T-cell (primary cell): ENCODE measurements at places on chromosomes 13 and 19. TPM values are rescaled to one million over a fixed set of nuclear protein-coding genes. Genes with fewer than 3 reads are reported as not detected.

GRCh38 chr19:5103061-5103701 is 134.3 kb downstream of the KDM4B start:
- H3K27me3 ChIP-seq = no peaks in the 10 kb centered on the region
- no peak overlapping the region for H3K27ac ChIP-seq

DNA sequence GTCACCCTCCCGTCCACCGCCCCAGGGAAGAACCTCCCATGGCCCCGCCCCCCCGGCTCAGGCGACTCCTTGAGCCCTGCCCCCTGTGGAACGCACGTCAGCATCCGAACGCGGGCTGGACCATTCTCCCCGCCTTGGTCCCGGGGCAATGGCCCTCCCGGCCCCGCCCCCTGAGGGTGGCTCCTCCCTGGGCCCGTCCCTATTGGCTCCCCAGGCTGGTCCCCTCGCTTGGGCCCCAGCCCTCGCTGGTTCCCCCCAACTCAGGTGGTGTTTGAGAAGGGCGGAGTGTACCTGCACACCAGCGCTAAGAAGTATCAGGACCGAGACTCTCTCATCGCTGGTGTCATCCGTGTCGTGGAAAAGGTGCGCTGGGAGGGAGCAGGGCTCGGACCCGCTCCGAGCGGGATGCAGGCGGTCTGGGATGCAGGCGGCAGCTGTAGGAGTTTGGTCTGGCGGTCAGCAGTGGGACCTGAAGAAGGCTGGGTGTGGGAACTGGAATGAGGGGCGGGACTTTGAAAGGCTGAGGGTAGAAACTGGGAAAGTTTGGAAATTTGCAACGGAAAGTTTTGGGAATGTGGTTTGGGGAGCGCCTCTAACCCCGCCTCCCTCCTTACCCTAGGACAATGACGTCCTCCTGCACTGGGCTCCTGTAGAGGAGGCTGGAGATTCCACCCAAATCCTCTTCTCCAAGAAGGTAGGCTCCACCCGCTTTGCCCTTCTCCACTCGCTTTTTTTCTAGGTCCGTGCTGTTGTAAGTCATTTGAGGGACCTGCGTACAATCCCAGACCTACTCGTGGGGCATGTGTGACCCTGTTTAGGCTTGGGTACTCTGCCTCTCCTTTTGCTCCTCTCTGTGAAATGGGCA is 609 bp downstream of the TBC1D17 start:
- no peaks in the 10 kb centered on the region for H3K27me3 ChIP-seq
- H3K36me3 ChIP-seq = peaks cover 17% of the 10 kb centered on the region
- peak overlapping the region; percentile 99 for H3K27ac ChIP-seq
- DNase-seq = peak; percentile 95
- peak overlapping the region; percentile 68 for H3K4me3 ChIP-seq
- H3K4me1 ChIP-seq = peaks cover 10% of the 10 kb centered on the region

- peaks cover 22% of the 10 kb centered on the region for H3K4me1 ChIP-seq
- no peak for DNase-seq
- peaks cover 2% of the 10 kb centered on the region for H3K36me3 ChIP-seq
- no peaks in the 10 kb centered on the region for H3K27me3 ChIP-seq
Measured at GRCh38 chr13:52650731-52651130, 1.9 kb upstream of the SUGT1 start.

GRCh38 chr19:17263712-17264640 is 569 bp downstream of the USHBP1 start:
- peaks cover 15% of the 10 kb centered on the region for H3K4me1 ChIP-seq
- DNase-seq = no peak
- H3K27me3 ChIP-seq = no peaks in the 10 kb centered on the region
- no peak overlapping the region for H3K27ac ChIP-seq
- H3K4me3 ChIP-seq = no peak overlapping the region

GRCh38 chr19:10802479-10802878 is 33.5 kb downstream of the TMED1 start:
- no peaks in the 10 kb centered on the region for H3K4me1 ChIP-seq
- no peaks in the 10 kb centered on the region for H3K27me3 ChIP-seq
- no peak for DNase-seq
- H3K36me3 ChIP-seq = peaks cover 31% of the 10 kb centered on the region
- H3K4me3 ChIP-seq = no peak overlapping the region

DNA sequence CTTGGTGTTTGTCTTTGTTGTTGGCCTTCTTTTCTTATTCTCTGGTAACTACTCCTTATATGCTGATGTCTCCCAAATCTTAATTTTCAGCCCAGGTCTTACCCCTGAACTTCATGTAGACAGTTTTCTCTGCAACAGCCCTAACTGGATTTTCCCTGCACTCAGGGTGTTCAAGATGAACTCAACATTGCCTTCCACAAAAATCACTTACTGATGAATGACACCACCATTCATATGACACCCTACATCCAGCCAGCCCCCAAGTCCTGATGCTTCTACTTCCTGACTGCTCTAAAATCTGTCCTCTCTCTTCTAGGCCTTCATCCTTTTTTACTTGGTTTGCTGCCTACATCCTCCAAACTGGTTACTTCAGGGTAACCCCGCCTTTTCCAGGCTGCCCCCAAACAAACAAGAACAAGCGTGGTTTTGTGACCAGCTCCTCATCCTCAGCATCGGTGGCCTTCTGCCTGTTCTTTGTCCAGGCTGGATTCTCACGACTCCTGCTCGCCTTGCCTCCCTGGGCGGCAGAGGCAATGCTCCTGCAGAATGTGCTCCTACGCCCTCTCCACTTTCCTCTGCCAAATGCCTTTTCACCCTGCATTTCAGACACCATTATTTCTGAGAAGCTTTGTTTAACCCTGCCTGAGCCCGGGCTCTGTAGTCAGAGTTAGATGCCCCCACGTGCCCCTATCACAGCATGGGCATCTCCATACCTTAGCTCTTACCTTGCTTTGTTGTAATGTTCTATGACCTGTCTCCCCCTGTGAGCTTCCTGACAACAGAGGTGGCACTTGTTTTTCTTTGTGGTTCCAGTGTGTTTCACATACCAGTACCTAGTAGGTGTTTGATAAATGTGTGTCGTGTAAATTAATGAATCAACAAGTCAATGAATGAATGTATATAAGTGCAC is 61.8 kb downstream of the WDFY2 start:
- H3K27ac ChIP-seq = peak overlapping the region; percentile 96
- no peak for DNase-seq
- H3K36me3 ChIP-seq = no peaks in the 10 kb centered on the region
- no peak overlapping the region for H3K4me3 ChIP-seq
- no peaks in the 10 kb centered on the region for H3K27me3 ChIP-seq

DNA sequence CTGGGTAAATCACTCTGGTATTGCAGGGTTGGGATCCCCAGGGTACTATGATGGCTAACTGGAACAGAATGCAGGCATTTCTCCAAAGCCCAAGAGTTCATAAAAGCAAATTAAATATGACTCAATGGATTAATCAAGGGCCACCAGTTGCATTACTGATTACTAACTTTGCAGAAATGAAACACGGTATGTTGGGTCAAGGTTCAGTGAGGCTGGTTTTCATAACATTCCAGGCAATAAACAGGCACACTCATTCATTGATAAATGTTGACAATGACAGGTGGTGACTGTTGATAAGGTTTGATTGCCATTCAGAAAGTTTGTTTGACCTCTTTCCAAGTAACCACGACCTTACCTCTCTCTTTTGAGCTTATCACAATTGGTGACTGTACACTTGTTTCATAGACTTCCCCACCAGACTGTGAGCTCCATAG is 506 bp upstream of the AP1M1 start:
- H3K27me3 ChIP-seq = no peaks in the 10 kb centered on the region
- H3K36me3 ChIP-seq = peaks cover 26% of the 10 kb centered on the region
- no peak for DNase-seq
- H3K4me3 ChIP-seq = peak overlapping the region; percentile 93

DNA sequence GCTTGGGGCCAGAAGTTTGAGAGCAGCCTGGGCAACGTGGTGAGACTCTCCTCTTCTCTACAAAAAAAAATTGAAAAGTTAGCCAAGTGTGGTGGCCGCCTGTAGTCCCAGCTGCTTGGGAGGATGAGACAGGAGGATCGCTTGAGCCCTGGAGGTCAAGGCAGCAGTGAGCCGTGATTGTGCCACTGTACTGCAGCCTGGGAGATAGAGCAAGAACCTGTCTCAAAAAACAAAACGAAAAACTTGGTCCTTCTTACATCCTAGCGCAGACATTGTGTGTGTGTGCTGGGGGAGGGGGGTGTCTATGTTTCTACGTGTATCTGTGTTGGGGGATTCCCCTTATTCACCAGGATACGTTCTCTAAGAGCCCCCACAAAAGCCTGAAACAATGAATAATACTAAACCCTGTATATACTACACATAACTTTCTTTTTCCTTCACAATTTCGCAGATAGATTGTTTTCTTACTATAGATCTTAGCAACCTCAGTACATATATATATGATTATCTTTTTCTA is 7.9 kb downstream of the AXL start:
- no peaks in the 10 kb centered on the region for H3K36me3 ChIP-seq
- H3K4me1 ChIP-seq = peaks cover 12% of the 10 kb centered on the region
- peak overlapping the region; percentile 87 for H3K4me3 ChIP-seq
- no peak for DNase-seq
- no peaks in the 10 kb centered on the region for H3K27me3 ChIP-seq

- H3K36me3 ChIP-seq = no peaks in the 10 kb centered on the region
- H3K27ac ChIP-seq = no peak overlapping the region
- no peaks in the 10 kb centered on the region for H3K27me3 ChIP-seq
- H3K4me1 ChIP-seq = peaks cover 4% of the 10 kb centered on the region
- DNase-seq = no peak
Measured at GRCh38 chr13:113448545-113448884, 4.8 kb downstream of the ADPRHL1 start.

- no peak overlapping the region for H3K4me3 ChIP-seq
- H3K4me1 ChIP-seq = peaks cover 8% of the 10 kb centered on the region
- no peaks in the 10 kb centered on the region for H3K36me3 ChIP-seq
- H3K27me3 ChIP-seq = no peaks in the 10 kb centered on the region
- DNase-seq = no peak
Measured at GRCh38 chr13:30675717-30676116, 58.0 kb downstream of the USPL1 start.

DNA sequence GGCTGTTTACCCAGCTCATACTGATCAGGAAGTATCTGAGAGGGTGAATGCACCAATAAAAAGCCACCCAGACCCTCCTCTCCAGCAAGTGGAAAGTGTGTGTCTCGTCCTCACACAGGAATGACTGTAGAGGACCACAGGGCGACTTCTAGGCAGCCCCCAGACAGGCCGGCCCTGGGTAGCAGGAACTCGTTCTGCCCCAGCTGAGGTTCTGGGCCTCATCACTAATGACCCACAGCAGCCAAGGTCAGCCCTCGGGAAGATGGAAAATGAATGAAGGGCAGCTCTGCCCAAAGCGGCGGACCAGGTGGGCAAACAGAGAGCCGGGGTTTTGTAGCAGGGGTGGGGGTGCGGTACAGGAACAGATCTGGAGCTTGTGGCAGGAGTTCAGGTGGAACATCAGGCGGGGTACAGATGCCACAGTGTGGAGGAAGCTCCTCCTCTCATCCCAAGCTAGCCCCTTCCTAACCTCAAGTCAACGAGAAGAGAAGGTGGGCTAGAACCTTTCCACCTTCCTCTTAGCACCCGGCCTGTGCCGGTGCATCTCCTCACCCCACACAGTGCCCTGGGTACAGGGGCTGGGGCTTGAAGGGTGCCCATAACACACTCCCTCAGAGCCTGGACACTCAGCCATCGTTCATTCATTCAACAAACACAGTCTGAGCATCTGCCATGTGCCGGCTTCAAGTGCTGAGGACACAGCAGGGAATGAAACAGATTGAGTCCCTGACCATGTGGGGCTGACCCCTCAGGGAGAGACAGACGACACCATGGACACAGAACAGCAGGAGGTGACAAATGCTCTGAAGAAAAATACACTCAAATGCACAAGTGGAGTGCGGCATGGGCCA is 36.2 kb downstream of the RFX2 start:
- H3K27me3 ChIP-seq = no peaks in the 10 kb centered on the region
- no peaks in the 10 kb centered on the region for H3K36me3 ChIP-seq
- DNase-seq = no peak

- no peaks in the 10 kb centered on the region for H3K27me3 ChIP-seq
- peaks cover 15% of the 10 kb centered on the region for H3K4me1 ChIP-seq
- peaks cover 2% of the 10 kb centered on the region for H3K36me3 ChIP-seq
- peak; percentile 56 for DNase-seq
- peak overlapping the region; percentile 92 for H3K27ac ChIP-seq
Measured at GRCh38 chr13:24618011-24618955, 61.9 kb upstream of the ATP12A start.

DNA sequence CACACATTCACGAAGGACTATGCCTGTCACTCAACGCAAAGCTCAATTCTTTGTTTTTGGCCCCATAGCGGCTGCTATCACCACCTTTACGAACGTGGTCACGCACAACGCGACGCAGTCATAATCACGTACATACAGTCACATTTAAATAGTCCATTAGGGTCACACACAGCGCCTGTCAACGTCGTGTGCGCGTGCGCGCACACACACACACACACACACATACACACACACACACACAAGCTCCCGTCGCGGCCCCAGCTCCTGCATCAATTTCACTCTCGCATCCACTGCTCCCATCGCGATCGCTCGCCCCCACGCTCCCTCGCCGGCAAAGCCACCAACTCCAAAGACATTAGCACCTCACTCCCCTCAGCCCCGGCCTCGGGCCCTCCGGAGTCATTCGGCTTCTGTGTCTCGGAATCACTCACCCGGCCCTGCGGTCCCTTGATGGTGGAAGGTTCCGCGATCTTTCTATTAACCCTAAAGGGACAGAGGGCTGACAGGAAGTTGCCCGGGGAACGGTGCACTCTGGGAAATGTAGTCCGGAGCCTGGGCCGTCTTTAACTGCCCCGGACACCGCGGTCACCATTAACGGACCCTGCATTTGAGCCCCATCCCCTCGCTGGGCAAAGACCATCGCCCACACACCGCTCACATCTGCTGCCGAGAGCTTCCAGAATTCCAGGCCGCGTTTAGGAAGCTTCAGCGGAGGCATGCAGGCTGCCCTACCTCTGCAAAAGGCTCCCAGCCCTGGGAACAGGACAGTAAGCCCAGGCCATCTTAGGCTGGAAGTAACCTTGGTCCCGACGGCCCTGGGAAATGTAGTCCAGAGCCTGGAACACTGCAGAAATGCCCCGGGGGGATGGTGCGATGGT is at the start of gene ZNF790:
Gene ZNF790 (minus strand): TSS at position 482 of the 878 bp plus-strand sequence. CDS start 12,768 bp downstream, outside the sequence.
- peaks cover 10% of the 10 kb centered on the region for H3K36me3 ChIP-seq
- peak within 1 kb of the TSS; percentile 90 for H3K27ac ChIP-seq
- H3K27me3 ChIP-seq = no peaks in the 10 kb centered on the region
- peaks cover 5% of the 10 kb centered on the region for H3K4me1 ChIP-seq
- peak within 1 kb of the TSS; percentile 75 for H3K4me3 ChIP-seq
- DNase-seq = peak; percentile 80

DNA sequence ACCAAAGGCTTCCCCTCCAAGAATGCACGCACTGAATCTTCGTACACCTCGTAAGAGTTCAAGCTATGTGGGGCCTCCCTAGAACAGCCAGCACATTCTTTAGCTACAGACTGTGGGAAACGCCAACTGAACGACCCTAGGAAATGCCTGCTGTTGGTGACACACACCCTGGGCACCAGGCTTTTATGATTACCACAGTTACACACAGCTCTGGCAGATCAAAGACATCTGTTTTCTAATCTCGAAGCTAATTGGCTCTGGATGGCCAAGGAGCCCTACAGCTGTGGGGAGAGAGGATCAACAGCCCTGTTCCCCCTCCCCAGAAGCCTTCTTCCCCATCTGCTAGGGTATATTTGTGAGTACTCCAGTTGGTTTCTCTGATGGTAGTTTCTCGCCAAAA is 123.0 kb downstream of the COL4A1 start:
- H3K27ac ChIP-seq = no peak overlapping the region
- H3K4me3 ChIP-seq = no peak overlapping the region
- H3K27me3 ChIP-seq = peaks cover 4% of the 10 kb centered on the region
- no peak for DNase-seq

CNFN gene
- not detected for total RNA-seq

CCNA1 gene
- not detected for total RNA-seq

SHISA7 gene
- not detected for total RNA-seq

RYR1 gene
- total RNA-seq = 1.1 TPM

CABP5 gene
- total RNA-seq = not detected

GPR108 gene
- total RNA-seq = 67.4 TPM

OLFM2 gene
- total RNA-seq = 8.8 TPM

KCNRG gene
- total RNA-seq = 0.55 TPM

WTIP gene
- total RNA-seq = 0.21 TPM
